ENCODE measurements at places on chromosomes 16 and 17.
A peak's percentile ranks its signal among the peaks of the same experiment; 100 is the strongest.

GRCh38 chr17:13073018-13073417, 55.2 kb upstream of the ELAC2 start:
- DNase-seq = no peak

DNA sequence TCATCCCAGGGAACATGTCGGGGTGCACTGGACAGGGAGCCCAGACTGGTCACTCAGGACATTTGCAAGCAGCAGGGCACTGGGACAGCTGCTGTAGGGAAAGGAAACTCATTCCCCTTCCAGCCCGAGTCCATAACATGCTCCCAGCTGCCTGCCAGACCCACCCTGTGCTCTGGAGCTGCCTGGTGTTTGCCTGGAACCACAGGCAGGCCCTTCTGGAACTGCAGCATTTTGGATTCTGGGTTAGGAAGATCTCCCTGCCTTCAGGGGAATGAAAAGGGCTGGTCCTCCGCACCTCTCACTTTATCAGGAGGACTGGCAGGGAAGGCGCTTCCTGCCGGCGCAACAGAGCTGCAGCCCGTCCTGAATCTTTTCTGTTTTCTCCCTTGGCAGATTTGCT, 41.2 kb downstream of the MEAK7 start:
- peak; percentile 49 for DNase-seq

- no peak for DNase-seq
These were observed 115.3 kb downstream of the OR1D5 start for GRCh38 chr17:2947996-2948550.

DNA sequence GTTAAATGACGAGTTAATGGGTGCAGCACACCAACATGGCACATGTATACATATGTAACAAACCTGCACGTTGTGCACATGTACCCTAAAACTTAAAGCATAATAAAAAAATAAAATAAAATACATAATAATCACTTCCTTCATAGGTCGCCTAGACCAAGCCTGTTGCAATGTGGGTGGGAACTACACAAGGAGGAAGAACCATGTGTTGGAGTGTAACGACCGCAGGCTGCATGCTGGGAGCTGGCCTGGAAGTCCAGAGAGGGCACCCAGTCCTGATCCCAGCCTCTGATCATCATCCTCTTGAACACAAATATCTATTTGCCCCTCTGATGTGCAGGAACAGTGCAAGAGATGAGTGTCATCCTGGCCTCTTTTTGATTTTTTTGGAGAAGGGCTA, 224.7 kb upstream of the ASIC2 start:
- no peak for DNase-seq

DNA sequence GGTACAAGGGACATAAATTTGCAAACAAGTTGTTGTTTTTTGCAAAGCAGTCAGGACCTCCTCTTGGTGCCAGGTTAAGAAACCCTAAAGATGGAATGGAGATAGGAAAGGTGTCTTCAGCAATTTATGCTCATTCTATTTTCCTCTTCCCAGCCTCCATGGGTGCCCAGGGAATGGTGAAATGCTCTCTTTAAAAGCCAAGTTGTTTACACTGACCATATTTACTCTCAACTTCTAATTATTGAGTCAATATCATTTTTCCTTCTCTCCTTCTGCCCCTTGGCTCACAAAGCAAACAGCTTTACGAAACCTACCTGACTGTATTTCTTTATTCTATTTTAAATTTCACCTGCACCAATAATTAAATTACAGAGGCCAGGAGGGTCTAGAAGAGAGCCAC, 138.5 kb upstream of the IRX3 start:
- DNase-seq = no peak

DNA sequence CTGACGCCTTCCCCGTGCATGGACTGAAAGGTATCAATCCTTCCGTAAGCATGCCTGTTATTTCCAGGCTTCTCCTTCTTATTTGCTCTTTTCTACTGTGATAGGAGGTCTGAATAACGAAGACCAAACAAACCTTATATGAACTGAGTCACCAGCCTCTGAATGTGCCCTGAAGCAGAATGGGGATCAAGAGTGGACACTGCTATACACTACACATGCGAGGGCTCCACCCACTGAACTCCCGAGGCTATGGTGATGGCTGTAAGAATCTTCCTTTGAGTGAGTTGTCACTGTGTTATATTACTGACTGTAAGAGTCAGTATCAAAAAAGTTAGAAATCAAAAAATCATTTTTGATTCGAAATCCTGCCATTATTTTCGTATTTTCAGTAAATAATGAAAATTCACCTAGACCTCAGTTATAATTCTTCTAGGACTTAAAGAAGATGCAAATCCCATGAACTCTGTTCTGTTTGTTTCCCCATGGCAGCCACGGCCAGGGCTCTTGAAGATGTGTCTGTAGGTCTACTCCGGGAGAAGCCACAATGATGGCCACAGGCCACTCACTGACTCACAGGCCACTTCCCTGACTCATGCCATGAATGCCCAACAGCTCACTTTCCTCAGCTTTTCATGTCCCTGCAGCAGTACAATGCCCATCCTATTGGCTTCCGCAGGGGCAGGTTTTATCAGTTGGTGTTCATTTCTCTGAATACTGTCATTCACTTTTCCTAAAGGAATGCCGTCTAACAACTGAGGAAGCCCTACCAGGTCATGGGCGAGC, 54.7 kb downstream of the ZZEF1 start:
- no peak for DNase-seq

- DNase-seq = no peak
These were observed 412.0 kb upstream of the GOT2 start for GRCh38 chr16:59146140-59146539.

GRCh38 chr17:30920282-30920681, 1.5 kb upstream of the ADAP2 start:
- no peak for DNase-seq

GRCh38 chr16:89200124-89200849, at the start of gene SLC22A31:
SLC22A31 (minus strand) TSS chr16:89200537; CDS start chr16:89200501, 36 bp downstream.
- no peak for DNase-seq

DNA sequence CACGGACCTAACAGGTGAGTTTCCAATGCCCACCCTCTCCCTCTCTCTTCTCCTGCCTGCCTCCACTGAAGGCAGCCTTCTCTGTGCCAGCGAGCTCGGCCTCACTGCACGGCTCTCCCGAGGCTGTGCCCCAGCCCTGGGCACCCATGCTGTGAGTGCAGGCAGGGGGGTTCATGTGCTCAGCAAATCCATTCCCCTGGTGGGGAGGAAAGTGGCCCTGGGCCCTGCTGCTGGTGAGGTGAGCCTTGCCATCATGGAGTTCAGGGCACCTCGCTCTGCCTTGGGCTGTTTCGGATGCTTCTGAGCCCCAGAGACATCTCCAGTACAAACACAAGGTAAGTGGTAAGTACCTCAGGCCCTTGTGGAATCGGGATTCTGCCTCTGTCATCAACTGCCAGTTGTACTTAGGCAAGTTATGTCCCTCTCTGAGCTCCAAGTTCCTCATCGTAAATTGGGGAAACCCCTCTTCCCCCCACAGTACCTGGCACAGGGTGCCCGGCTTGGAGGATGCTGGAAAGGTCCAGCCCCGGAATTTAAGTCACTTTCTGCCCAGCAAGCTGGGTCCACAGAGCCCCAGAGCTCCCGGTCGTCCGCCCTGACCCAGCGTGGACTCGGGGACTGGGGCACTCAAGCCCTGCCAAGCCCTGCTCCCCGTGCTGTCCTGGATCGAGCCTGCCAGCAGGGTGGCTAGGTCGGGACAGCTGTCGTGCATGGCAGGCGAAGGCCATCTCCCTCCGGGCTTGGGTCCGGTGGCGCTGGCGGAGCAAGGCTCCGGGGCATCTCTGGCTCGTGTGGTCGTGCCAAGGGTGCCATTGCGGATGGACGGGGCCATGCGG, 684 bp upstream of the NUDT16L1 start:
- no peak for DNase-seq

DNA sequence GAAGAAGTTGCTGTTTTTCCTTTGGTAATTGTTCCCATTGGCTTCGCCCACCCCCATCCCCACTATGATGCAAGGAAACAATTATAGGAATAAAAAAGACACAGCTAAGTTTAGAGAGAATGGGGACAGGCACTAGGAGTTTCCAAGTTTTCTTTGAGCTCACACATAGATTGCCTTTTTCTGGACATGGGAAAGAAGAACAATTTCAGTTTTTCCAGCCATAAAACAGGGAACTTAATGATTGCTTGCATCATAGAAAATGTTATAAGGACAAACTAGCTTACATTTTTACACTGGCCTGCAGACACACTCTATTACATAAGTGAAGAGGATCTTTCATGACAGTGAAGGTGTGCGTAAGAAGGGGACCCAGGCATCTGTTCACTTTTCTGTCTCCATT, 142.3 kb upstream of the ZFHX3 start:
- no peak for DNase-seq

Data from ascending aorta (tissue), 2 donors.